ENCODE measurements at places on chromosomes 3 and 15. TPM values are rescaled to one million over a fixed set of nuclear protein-coding genes. Genes with fewer than 3 reads are reported as not detected.

GRCh38 chr3:113794526-113794925 is 44.1 kb upstream of the GRAMD1C start:
- DNase-seq = no peak

GRCh38 chr15:92510163-92510882 is 116.6 kb downstream of the ST8SIA2 start:
- no peak for DNase-seq

DNA sequence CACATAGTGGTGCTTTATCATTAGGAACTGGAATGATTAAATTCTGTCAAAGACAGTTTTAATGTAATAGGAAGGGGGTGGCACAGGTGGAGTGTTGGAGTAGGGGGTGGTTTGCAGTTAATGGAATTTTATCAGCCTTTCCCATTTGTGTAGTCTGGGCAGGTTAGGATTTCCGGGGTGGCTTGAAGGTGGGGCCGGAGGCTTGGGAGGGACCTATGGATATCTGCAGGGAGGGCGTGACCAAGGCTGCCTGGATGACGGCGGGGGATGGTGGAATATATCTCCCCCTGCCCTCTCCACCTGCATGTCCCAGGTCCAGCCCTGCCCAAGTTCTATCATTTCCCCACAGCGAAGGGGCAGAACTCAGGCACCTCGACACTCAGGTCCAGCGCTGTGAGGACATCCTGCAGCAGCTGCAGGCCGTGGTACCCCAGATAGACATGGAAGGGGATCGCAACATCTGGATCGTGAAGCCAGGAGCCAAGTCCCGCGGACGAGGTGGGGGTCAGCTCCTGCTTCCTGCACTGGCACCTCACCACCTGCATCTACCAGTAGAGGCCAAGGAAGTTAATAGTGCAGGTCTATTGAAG is 15.5 kb downstream of the TTLL3 start:
- DNase-seq = no peak

DNA sequence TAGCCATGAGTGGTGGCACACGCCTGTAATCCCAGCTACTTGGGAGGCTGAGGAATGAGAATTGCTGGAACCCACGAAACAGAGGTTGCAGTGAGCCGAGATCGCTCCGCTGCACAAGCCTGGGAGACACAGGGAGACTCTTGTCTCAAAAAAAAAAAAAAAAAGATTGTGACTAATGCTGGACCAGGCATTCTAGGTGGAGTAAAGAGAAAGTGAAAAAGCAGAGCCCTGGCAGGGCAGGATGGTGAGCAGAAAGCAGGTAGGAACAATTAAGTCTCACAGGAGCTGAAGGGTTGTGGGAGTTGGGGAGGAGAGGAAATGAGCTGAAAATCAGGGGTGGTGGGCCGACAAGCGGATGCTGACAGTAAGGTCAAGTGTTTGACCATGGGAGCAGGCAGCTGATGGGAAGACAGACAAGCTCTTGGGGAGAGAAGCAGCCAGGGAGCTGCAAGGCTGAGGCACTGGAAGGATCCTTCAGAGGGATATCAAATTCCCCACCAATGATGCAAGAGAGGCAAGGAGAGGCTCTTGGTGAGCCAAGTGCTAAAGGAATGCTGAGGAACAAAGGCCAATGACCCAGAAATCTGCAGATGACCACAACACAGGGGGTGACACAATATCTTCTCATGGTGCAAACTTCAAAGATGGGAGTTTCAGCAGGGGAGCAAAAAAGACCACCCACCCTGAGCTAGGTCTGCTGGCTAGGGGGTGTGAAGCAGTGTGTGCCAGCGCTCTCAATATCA is 251.1 kb downstream of the ULK4 start:
- DNase-seq = no peak

DNA sequence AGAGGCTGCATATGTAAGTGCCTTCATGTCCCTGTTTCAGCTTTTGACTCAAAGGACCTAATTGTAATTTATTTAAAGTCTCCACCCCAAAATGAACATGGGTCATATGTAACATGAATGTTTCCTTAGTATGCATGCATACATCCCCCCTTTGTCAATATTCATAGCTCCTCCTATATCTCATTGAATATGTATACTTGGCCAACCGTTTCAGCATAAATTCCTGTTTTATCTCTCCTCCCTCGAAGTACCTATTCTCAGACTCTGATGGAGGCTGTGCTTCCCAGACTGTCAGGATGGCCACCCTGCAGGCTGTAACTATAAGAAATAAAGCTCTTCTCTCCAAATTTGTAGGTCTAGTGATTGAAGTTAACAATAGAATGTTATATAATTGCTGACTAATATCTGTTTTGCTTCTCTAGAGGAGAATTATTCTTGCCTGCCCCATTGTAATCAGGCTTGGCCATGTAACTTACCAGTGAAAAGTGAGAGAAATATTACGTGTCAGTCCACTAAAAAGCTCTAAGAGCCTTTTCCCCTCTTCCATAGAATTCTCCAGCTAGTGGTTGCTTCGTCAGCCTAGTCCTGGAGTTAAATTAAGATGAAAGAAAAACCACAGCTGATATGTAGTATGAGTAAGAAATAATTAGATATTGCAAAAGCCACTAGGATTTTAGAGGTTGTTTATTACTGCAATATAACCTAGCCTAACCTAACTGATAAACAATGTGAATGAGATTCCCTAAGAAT is 245.1 kb downstream of the ZNF385D start:
- DNase-seq = no peak

GRCh38 chr15:89707577-89707976 is 17.0 kb downstream of the WDR93 start:
- DNase-seq = no peak

- no peak for DNase-seq
Measured at GRCh38 chr15:90595763-90596155, 66.0 kb downstream of the CRTC3 start.

DNA sequence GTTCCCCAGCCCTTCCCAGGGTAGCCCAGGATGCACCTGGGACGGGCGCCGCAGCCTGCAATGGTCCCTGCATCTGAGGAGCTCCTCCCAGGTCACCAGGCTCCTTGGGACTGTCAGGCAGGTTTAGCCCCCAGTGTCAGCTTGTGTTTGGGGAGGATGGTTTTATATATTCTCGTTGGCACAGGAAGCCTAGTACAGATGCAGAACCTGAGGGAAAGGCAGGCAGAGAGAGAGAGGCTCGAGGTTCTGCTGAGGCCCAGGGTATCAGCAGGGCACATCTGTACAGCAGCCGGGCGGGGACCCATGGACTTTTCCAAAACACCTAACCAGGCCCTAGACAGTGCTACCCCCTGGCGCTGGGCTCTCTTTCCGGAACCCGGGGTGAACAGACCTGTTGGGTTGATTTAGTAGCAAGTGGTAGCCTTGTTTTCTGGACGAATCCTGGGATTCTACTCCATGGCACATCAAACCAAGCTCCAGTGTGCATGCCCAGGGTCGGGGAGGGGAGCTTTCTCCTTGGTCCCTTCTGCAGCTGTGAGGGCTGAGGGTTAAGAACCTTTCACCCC is 8.6 kb downstream of the PAK6 start:
- no peak for DNase-seq

DNA sequence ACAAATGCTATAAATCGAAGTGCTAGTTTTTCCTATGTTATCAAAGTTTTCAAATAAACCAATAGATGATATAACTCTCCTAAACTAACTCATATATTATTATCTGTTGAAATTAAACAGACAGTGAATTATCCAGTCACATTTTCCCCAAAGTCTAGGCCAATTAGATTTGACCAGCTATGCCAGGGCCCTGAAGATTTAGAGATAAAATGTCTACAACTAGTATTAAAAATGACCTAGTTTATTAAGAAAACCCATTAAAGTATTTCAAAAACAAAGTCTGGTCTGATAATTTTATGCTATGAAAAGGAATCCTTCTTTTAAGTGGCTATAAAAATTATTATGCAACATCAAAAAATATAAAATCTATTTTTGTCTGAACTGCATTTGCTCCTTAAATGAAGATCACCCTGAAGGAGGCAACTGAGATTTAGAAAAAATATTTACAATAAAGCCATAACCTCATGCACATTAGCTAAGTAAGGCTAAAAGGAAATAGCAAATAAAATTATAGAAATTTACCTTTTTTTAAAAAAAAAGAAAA is 83.4 kb upstream of the MEX3B start:
- DNase-seq = no peak

GRCh38 chr3:134153761-134154160 is 96.9 kb downstream of the RYK start:
- no peak for DNase-seq

DNA sequence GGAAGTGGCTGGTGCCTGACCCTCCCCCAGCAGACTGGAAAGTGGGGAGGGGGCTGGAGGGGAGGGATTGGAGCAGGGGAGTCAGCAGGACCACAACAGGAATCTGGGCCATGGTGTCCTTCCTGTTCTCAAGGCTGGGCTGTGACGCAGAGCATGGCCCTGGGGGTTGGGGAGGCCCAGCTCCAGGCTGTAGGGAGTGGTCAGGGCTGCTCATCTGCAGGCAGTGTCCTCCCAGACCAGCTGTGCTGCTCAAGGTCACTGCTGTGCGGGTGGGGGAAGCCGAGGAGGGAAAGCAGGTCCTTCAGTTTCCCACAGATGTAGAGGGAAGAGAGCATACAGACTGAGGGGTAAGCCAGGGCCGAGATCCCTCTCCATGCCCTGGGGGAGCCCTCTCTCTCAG is 40.7 kb downstream of the CYP11A1 start:
- DNase-seq = no peak

DNA sequence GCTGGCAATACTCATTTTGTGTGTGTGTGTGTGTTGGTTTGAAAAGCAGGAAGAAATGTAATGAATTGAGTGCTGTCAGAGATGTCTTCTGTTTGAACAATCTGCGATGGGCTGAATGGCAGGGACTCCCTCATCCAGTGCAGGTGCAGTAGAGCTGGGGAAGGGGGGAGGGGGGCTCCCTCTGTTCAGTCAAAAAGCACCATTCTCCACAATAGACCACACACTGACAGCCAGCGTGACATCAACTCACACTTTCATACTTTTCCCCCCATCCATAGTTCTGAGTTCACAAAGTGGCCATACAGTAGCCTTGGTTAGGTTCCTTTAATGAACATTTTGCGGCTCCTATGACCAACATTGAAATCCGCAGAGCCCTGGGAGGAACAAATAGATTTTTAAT is 10.4 kb downstream of the SOX2 start:
- no peak for DNase-seq

GRCh38 chr15:48507416-48508065 is 138.0 kb downstream of the FBN1 start:
- DNase-seq = no peak

- DNase-seq = peak; percentile 88
Measured at GRCh38 chr15:90231028-90232017, 2.4 kb downstream of the CIB1 start.

DNA sequence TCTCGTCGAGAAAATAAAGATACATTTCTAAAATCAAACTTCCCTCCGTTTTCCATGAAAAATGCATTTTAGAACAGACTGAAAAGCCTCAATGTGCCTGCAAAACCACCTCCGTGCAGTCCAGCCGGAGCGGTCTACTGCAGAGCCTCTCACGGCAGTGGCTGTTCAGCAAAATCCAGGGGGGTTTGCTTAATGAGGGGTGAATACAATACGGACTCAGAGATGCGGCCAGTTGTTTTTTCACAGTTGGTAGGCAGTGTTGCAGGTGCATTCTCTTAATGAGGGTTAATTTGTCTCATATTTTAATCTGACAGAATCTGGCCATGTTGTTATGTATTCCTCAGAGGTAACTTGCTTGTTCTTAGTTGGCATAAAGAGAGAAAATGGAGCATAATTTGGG is 223.0 kb downstream of the EBLN2 start:
- no peak for DNase-seq

- no peak for DNase-seq
Measured at GRCh38 chr3:84126160-84126559, 832.6 kb upstream of the CADM2 start.

GRCh38 chr15:66581972-66582537 is 16.3 kb upstream of the LCTL start:
- no peak for DNase-seq

- DNase-seq = peak; percentile 18
Measured at GRCh38 chr3:38655708-38656300, 6.3 kb upstream of the SCN5A start.

DNA sequence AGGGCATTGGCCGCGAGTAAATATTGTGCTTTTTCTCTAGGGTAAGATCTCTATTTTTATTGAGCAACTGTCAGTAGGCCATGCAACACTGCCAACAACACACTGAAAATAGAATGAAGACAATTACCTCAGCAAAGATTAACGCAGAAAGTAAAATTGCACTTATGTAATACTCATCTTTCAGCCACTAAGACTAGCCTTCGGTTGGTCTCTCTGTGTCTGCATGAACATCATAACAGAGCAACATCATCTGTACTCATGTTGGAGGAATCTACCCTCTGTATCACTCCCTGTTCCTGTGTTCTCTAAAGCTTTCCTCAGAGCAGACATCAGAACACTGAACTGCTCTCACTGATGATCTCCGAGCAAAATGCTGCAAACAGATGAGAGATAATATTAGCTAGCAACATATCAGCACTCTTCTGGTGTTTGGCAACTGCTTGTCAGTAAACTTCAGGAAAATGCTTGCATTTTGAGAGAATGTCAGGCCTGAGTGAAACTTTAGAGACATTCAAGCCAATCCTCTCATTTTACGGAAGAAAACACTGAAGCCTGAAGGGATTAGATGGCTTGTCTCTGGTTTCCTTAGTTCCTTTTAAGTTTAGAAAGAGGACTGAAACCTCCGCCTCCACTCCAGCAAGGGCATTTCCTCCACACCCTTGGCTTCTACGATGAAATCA is 8.4 kb upstream of the LRRC3B start:
- DNase-seq = no peak

DNA sequence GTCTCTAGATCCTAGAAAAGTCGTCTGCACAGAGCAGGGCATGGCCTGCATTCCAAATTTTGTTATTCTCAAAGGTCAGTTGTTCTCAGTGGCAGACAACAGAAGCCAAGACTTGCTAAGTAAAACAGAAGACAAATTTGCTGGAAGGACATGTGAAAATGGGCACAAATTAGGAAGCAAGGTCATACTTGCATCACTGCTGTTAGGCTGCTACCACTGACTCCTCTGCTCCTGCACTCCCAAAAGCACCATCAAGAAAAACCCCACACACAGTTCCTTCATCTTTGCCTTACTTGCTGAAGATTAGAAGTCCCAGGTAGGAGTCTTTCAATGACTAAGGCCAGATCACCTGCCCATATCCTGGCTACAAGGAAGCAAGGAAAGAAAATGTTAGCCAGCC is 69.9 kb upstream of the ATP2C1 start:
- DNase-seq = no peak

- peak; percentile 29 for DNase-seq
Measured at GRCh38 chr15:88834211-88834812, 31.1 kb downstream of the ACAN start.

SAXO2 gene
- not detected for total RNA-seq

SORD gene
- total RNA-seq = 15.6 TPM

KNL1 gene
- 32.8 TPM for total RNA-seq

BMF gene
- total RNA-seq = 7.3 TPM

FGF7 gene
- not detected for total RNA-seq

SKOR1 gene
- total RNA-seq = 0.12 TPM

TTLL13 gene
- 0.73 TPM for total RNA-seq

CLRN1 gene
- total RNA-seq = not detected

TRPM1 gene
- total RNA-seq = not detected

TMF1 gene
- 42.1 TPM for total RNA-seq

Measured in activated CD4-positive, alpha-beta memory T cell treated with anti-CD3 and anti-CD28 coated beads for 36 hours (primary cell).